ENCODE measurements at places on chromosomes 11 and 22.

DNA sequence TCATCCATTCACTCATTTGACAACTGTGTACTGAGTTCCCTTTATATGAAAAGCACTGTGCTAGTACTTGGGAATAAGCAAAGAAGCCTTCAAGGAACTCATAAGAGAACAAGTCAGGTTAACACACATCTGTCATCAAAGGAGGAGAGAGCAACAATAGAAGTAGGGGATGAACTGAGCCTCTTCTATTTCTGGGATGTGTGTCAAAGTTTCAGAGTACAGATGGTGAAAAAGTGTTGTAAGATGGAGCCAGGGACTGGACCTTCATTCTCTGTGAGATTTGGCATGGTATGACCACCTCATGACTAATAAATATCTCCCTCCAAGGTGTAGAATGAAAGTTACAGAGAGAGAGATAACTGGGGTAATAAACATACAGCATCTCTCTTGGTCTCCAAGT lies 349.8 kb upstream of the PLET1 start:
- DNase-seq: no peak

DNA sequence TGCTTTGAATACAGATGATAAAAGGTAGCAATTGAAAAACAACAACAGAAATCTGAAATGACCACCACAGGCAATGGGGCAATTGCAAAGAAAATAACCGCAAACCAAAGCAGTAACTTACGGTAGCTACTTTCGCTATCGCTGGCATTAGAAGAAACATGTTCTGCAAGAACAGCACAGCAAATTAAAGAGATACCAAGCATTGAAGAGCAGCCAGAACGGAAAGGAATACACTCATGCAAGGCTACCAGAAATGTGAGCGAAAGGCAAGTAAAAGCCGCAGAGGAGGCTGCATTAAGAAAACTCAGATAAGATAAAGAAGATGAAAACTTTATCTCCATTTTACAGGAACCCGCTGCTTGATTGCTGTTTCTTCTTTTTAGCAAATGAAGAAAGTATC lies 194.1 kb upstream of the CCDC90B start:
- no peak for DNase-seq

DNA sequence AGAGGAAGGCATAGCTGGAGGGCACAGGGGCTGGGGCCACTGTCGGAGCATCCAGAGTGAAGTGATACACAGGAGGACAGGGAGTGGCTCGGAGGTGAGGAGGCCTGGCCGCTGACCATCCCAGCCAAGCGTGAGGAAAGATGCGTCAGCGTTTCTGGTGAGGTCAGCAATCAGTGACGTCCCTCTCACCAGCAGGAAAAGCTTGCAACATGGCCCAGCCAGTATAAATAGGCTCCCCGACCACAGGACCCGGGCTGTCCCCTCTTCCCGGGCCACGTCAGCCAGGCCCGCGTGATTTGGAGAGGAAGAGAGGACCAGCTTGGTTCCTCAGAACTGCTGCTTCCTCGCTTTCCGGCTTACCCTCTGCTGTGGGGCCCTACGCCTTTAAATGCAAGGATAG lies 4.2 kb upstream of the OSM start:
- peak; percentile 89 for DNase-seq

- no peak for DNase-seq
These were observed 1292.7 kb downstream of the TBC1D22A start for GRCh38 chr22:48055185-48055584.

DNA sequence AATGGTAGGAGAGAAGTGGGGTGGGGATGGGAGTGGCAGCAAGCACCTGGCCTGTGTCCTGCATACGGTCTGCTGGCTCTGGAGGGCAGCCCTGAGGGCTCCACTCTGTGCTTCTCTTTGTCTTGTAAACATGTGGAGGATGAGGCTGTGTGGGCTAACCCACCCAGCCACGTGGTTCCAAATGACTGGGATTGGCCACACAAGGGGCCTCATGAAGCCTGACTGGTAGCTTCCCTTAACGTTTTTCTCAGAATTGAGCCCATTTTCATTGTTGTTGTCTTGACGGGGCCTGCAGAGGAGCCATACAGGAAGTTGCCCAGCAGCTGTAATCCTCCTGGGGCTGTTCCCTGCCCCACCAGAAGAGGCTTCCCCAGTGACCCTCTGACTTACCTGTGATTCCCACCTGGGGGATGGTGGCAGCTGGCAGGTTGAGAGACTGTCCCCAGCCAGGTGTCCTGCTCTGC lies 18.0 kb downstream of the DERL3 start:
- DNase-seq: no peak

DNA sequence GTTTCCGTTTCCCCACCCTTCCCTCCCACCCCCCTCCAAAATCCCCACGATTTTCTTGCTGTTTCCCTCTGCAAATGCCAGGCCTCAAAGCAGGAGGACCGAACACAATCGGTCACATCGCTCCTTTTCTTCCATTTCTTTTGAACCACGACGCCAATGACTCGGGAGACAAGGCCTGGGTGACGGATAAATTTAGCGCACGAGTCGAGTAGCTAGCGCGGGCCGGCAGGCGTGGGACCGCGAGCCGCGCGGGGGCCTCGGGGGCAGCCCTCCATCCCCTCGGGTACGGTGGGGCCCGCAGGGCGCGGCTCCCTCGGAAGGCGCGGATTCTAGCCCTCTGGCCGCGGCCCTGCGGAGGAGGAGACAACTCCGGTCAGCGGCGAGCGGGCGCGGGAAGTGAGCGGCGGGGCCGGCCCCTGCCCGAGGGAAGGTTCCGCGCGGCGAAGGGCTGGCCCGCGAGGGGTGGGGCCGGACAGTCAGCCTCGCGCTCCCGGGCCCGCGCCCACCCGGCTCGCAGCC lies 414 bp downstream of the JOSD1 start:
- DNase-seq: no peak

DNA sequence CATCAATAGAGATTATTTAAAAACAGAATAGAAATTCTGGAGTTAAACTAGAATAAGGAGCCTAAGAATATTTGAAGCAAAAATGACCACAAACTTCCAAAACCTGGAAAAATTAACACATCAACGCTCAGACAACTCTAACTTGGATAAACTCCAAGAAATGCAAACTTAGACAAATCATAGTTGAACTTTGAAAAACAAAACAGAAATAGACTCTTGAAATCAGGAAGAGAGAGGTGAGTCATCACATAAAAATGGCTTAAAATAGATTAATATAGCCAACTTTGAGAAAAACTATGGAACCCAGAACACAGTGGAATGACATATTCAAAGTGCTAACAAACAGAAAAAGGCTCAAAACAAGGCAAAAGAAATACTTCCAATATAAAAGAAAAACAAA lies 974.2 kb downstream of the JRKL start:
- no peak for DNase-seq

GRCh38 chr22:47786650-47787290 lies 1024.3 kb downstream of the TBC1D22A start:
- DNase-seq: no peak

- DNase-seq: no peak
These were observed 11.8 kb upstream of the APLNR start for GRCh38 chr11:57248780-57249383.

GRCh38 chr11:89625171-89625570 lies 84.9 kb upstream of the TRIM77 start:
- DNase-seq: no peak

- DNase-seq: peak; percentile 54
These were observed at the start of gene BATF2 for GRCh38 chr11:64996710-64997380. Gene BATF2 (minus strand): TSS chr11:64996971. CDS start chr11:64996914, 57 bp downstream.

GRCh38 chr11:77107950-77108349 lies 5.3 kb downstream of the OMP start:
- no peak for DNase-seq

- no peak for DNase-seq
These were observed 377.4 kb upstream of the PITPNB start for GRCh38 chr22:28296452-28296851.

DNA sequence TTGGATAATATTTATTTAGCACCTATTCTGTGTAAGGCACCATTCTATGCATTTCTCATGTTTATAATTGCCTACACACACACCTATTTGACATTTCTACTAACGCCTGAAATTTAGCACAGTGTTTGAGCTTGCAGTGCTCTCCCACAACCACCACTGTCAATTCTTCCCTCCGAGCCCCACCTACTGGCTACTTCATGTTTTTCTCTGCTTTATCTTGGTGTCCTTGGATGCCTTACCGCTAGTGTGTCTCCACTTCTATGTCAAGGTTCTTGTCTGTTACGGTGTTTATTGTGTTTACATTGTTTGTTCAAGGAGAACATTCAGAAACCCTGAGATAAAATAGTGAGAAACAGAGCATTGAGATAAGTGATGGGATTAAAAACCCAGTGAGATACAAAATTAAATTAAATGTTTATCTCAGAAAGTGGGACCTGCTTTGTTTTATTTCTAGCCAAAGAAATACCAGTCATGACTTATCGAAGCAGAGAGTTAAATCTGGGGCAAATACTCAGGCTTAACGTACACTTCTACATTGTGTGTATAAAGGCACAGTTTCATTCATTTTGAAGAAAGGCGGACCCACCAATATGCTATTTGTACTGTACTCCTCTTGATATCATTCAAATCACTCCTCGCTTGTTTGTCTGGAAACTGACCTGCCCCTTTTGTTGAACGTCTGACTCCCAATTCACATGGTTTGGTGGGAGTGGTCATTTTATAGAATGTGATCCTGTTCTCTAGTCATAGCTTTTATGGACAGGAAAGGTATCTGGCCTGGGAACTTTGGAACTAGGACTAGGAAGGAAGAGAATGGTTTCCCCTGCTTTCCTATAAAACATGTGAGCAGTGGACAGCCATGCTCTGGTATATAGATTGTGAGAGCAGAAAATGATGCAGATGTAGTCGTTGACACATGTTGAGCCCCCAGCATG lies 39.2 kb upstream of the SLC36A4 start:
- DNase-seq: no peak

- DNase-seq: no peak
These were observed 39.9 kb upstream of the MYO18B start for GRCh38 chr22:25702040-25702439.

GRCh38 chr11:1050581-1051355 lies 14.2 kb upstream of the MUC6 start:
- peak; percentile 67 for DNase-seq

- no peak for DNase-seq
These were observed 39.9 kb upstream of the NAV2 start for GRCh38 chr11:19672586-19673206.

- DNase-seq: peak; percentile 65
These were observed 2.2 kb upstream of the CD151 start for GRCh38 chr11:830295-831117.

- no peak for DNase-seq
These were observed 74.4 kb upstream of the NTM start for GRCh38 chr11:131295986-131296385.

GRCh38 chr11:32152821-32153220 lies 61.9 kb downstream of the RCN1 start:
- DNase-seq: no peak

DNA sequence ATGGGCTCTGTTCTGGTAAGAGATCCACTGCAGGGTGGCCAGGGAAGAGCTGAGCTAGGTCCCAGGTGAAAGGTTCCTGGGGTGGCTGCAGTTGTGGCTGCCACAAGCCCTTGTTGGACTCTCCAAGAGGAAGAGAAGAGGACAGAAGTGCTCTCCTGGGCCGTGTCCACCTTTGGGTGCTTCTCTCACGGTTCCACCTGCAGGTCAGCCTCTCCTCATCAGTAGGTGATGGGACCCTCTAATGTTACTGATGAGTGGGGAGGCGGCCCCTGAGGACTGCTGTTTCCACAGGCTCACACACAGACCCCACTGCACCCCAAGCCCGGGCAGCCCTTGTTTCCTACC lies 804.9 kb downstream of the BRD1 start:
- DNase-seq: no peak

DNA sequence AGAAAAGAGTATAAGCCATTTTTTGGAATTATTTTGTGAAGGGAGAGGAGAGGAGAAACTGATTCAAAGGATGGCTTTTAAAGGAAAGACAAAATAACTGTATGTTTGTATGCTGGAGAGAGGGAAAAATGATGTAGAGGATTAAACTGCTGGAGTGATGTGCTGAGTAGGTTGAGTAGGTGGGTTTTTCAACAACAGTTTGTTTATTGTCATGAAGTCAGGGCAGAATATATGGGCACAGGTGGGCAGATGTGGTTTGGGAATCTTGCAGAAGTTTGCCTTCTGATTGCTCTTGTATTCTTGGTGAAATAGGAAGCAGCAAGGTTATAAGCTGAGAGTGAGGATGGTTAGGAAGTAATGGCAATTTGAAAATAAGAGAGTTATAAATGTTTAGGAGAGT lies 12.1 kb downstream of the SYT9 start:
- no peak for DNase-seq

DNA sequence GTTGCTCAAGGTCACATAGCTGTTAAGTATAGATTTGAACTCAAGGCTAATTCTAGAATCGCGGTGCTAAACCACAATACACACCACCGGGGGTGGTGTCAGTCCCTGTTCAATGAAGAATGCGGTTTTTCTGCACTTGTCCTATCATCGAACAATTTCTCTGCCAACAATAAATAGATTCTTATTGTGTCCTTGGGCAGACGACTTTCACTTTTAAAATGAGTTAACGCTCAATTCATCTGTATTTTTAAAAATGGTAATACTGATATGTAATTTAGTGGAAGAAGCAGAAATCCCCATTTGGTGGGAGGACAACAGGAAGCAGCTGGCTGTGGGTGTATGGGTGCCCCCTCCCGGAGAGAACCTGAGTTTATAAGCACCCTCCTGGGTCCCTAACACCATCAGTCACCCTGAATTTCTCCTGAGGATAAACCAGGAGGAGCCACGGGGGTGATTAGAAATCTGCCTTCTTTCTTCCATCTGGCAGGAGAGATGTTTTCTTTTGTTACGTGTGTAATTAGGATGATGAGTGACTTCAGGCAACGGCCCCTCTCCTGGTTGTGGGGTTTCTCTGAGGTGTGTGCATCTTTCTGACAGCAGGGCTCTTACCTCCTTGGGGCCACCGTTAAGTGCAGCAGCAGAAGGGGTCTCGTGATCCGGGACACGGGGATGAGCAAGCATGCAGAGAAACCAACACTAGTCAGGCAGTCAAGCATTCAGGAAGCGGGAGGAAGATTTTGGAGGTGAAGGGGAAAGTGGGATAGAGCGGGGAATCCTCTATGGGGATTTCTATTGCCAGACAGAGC lies 87.7 kb downstream of the GRAMD1B start:
- no peak for DNase-seq

DNA sequence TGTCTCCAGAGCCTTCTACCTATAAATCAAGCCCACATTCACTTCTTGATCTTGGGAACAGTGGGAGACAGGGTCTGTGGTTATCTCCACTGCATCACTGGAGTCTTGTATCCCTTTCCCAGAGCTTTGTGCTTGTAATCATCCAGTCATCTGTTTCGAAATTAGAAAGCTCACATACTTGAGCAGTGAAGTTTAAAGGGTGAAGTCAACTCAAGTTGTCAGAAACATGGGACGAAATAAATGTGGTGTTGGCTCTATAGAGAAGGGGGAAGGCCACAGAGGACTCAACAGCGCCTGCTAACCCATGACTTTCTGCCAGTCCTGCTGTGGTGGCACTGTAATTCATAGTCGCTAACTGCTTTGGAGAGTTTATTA lies 197.5 kb downstream of the DBX1 start:
- DNase-seq: no peak

GRCh38 chr11:5737091-5737490 lies 843 bp downstream of the OR56B1 start:
- DNase-seq: no peak

- no peak for DNase-seq
These were observed 976.3 kb upstream of the FAT3 start for GRCh38 chr11:91248199-91248807.

All from CD4-positive, alpha-beta T cell treated with Interleukin-15 for 1 hour (primary cell).